ENCODE measurements at places on chromosomes 2 and 18.

DNA sequence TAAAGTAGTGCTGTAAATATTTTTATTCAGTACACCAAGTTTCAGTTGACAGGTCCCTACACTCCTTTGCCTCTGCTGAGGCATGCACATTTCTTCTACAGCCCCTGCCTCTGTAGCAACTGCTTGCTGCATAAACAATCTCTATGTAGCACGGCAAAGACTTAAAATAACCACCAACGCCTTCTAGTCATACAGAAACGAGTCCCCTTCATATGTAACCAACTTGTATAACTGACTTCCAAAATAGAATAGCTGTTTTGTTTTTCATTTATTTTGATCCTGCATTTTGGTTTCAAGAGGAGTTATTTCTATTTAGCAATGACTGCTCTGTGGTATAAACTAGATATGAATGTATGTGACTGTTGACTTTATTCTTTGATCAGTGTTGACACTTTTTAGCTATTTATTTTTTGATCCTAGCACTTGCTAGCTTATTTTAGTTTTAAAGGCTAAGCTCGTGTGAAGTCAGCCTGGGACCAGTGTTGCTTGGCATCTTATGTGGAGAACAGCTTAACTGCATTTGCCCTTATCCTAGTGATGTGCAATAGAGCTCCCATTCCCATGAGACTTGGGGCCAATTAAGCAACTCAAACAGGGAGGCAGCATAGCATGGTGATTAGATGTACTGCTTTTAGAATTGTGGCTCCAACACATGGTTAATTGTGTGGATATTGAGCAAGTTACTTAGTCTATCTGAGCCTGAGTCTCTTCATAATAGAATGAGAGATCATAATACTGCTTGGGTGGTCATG, 79.6 kb downstream of the HRH4 start:
- DNase-seq: no peak

DNA sequence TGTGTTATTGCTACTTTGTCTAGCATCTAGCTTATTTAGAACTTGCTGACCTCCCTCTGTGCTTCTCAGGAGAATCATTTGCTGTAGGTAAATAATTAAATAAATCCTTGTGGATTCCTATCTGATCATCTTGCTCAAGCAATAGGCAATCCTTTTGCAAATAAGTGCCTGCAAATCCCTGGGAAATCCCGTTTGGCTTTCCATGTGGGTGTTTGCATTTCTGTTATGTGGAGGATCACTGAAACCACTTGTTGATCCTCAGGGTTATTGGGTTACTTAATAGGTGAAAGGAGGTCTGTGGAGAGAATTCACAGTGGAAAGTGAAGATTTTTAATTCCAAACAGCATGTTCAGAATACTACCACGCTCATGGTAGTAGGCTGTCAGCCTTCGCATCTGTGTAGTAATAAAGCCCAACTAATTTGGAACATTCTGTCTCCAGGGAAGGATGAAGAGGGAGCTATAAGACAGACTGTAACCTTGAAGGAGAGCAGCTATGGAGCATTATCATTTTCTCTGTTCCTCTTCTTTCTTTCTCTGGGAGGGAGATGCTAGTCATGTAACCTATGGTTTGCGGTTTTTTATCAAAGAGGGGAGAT, 72.5 kb downstream of the GULP1 start:
- no peak for DNase-seq

- no peak for DNase-seq
These were observed 359.2 kb downstream of the LRATD1 start for GRCh38 chr2:14991723-14992122.

DNA sequence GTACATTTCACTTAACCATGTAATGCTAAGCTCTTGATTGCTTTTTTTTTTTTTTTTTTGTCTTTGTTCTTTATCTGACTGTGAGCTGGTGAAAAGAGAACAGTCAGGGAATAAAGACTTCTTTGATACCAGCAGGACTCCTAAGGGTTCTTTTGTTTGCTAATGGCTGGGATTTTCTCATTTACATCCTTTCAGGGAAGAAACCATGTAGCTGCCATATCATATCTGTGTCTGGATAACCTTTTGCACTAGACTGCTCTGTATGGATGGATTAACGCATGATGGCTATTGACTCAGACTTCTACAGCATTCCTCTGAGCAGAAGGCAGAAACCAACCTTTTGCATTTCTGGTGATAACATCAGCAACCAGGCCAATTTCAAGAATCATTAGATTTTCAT, 504.0 kb downstream of the LRRTM4 start:
- no peak for DNase-seq

GRCh38 chr2:12032398-12032797, 286.0 kb downstream of the LPIN1 start:
- DNase-seq: no peak

GRCh38 chr18:54958704-54959625, at the start of gene CCDC68:
Gene CCDC68, minus strand, starts transcription at chr18:54959461. Its CDS starts 16,670 bp downstream, at chr18:54942791.
- no peak for DNase-seq

DNA sequence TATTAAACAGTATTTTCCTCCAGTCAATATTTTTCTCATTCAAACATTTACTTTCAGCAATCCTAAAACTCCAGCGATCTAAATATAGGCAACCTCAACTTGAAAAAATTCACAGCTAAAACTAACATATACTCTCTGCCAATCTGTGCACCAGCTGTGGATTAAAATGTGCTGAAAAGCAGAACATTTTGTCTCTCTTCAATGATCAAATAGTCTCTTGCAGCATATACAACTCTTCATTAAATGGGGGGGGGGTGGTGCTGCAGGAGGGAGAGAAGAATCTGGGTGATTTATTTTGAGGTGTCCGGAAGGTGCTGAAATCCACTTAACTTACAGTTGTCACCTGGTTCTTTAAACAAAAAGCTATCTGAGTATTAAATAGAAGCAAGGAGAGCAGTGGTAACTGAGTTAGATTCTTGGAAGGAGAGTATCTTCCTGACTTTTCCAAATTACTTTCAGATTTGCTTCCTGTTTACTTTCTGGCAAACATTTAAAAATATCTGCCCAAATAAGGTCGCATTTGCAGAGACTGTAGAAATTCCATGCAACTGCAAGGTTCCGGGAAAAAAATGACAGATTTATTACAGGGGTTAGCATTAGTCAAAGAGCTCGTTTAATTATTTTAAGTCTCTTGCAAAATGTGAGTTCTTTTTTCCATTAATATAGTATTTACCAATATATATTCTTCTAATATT, 904.7 kb upstream of the ACVR2A start:
- DNase-seq: no peak

GRCh38 chr2:157036726-157037125, 220.8 kb upstream of the GALNT5 start:
- no peak for DNase-seq

DNA sequence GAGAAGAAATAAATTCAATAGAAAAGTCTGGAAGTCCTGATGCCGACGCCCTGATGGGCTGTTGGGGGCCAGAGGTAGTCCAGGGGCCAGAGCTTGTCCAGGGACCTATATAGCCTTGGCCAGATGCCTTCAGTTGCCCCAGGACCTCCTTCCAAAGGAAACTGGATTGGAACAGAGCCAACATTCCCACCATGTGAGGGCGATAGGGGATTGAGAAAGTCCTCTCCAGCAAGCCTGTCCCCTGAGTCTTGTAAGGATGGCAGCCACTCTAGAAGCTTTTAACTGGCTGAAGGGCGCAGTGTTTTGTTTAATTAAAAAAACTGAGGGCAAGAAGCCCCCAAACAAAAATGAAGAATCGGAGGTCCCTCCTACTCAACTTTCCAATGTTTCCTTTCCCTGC, 54.9 kb upstream of the CDCA7 start:
- no peak for DNase-seq
